Esophagus squamous epithelium (tissue), 5 donors: ENCODE measurements at places on chromosomes 7 and 10.
A peak's percentile ranks its signal among the peaks of the same experiment; 100 is the strongest.

GRCh38 chr10:129646973-129647372, 179.9 kb downstream of the MGMT start:
- no peak for DNase-seq

DNA sequence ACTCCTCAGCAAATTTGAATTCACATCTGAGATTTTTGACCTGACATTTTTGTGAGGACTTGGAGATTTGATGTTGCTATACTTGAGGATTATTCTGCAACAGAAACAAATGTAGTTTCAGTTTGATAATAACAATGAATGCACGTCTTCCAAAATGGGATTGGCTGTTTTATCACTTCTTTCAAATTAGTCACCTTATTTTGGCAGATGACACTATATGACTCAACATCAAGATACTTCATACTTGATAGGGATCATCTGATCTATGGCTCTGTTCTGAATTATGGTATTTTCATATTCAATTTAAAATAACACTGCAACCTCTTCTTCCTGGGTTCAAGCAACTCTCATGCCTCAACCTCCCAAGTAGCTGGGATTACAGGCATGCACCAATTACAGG, 24.2 kb downstream of the ARL5B start:
- DNase-seq = no peak

GRCh38 chr10:45091968-45092367, 91.2 kb downstream of the ZNF22 start:
- DNase-seq = no peak

GRCh38 chr7:45138433-45139267, 18.9 kb upstream of the RAMP3 start:
- no peak for DNase-seq

DNA sequence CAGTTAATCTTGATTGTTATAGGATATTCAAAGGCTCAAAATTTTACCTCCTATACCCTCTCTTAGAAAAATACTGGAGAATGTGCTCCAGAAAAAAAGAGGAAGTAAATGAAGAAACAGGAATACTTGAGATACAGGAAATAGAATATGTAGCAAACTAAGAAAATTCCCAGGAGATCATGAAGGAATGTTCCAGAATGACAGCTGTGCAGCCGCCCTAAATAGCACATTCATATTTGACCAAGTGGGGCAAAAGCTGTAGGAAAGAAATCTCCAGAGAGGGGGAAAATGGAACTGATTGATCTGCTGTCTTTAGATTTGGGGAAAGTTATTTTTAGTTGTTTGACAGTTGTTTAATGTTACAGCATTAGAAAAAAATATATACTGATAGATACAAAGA, 46.2 kb upstream of the ZEB1 start:
- no peak for DNase-seq

DNA sequence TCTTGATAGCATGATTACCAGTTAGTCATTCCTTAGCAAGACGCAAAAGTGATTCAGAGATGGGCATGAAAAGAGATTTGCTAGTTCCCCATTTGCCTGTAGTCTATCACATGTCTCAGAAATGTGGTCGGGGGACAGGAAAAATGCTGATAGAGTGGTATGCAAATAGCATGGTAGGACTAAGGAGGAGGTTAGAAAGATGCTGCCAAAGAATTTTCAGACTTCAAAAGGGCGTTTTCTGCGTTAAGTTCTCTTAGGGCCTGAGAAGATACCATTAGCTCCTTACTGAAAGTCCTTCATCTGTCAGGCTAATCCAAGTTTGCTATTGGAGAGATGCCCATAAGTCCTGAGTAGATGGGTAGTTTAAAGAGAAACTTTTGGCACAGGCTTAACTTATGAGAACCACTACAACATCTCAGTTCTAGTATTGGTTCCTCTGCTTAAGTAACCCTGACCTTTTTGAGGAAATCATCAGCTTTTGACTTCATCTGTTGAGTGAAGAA, 2.7 kb downstream of the CALD1 start:
- DNase-seq = no peak

DNA sequence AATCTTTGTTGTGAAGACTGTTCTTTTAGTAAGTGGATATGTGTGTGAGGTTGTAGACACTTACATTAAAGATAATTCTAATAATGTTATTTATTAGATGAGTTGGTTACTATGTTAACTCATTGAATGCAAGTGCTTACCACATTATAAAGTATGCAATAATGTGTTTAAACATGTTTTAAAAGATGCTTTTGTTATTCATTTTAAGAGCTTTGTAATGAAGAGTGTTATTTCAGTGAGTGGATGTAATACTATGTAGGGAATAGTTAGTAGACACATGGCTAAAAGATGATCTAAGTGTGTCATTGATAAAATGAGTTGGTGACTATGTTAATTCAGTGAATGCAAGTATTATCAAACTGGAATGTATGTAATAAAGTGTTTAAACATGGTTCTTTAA, 70.0 kb upstream of the VOPP1 start:
- no peak for DNase-seq

DNA sequence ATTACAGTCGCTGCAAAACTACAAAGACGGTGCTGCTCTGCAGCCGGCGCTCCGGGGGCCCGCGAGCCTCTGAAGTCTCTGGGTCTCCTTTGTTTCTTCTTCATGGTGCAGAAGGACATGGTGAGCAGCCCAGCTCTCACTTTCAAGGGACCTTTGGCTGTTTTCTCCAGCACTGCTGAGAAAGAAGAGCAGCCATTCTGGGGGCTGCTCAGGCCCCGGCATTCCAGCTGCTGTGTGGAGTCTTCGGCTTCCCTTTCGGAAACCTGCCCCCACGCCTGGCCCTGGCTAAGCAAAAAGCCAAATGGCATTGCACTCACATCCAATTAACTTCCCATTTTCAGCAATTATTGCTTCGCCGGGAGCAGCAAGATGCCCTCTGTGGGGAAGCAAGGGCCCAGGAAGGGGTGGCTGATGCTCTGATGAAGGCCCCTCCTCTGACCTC, 555.7 kb downstream of the PTPRN2 start:
- no peak for DNase-seq

DNA sequence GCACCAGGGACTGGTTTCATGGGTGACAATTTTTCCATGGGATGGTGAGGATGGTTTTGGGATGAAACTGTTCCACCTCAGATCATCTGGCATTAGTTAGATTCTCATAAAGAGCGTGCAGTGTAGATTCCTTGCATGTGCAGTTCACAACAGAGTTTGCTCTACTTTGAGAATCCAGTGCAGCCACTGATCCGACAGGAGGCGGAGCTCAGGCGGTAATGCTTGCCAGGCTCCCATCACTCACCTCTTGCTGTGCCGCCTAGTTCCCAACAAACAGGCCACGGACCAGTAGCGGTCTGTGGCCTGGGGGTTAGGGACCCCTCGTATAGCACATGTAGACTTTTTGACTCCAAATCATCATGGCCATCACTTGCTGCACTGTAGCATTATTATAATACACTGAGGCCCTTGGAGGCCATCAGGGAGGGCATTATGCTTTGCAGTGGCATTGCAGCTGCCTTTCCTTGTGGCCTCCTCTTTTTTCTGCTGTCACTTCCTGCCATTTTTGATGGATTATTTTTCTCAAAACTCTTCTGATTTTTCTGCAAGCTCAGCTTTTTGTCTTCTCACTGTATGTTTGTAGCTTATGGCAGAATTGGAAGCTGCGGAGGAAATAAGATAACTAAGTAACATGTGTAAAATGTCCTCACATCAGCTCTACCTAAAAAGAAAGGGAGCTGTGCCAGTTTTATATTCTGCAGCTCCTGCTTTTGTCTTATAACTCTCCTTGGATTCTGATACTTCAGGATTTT, 18.5 kb downstream of the CSGALNACT2 start:
- no peak for DNase-seq

DNA sequence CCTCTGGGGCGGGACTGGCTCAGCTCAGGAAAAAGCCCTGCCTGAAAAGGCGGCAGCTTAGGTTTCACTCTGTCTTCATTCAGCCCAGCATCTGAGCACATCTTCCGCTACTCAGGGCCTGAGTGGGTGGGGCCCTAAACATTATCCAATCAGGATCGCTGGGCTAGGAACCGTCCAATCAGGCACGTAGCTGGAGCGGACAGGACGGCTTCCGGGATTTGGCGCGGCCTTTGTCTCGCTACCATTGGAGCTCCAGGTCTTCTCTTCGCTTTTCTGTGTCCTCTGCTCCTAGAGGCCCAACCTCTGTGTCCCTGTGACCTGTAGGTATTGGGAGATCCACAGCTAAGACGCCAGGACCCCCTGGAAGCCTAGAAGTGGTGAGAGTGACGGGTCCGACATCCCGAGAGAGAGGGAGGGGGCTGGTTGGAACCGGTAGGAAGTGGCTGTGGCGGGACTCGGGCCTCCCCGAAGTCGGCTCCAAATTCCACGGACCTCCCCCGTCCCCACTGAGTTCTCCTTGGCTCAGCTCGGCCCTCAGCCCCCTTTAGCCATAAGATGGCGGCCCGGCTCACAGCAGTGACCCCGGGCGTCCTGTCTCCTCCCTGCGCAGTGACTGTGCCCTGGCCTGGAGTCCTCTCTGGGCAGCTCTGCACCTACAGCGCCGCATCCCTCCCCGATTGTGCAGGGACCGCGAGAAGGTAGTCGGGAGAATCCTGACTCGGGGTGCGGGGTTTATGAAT, 99.1 kb downstream of the ZNF680 start:
- DNase-seq = no peak

DNA sequence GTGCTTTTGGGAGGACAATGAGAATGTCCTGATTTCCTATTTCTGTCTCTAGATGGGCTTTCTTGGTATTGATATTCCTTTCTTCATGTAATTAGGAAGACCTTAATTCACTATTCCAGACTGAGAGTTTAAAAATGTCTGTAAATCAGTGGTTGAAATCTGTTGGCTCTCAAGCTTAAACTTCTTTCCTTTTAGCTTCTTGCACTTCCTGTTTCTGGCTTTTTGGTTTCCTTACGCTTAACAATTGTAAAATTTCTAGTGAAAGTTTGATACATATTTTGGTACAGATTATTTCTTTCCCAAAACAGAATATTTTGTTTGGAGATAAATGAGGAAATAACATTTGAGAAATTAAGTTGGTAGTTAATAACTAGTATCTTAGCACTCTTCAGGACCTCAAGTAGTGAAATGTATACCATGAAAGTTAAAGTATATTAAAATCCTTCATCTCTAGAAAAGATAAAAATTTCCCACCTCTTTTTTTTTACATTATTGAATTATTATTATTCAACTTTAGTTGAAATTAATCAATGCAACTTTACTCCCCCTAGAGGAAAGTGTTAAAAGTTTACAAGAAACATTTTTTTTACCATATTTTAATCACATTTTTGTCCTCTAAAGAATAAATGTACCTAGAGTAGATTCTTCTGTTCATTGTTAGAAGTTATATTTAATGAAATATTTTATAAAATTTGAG, 137.2 kb downstream of the PHTF2 start:
- no peak for DNase-seq

- DNase-seq = no peak
These were observed 7.1 kb downstream of the MMRN2 start for GRCh38 chr10:86950349-86950748.

DNA sequence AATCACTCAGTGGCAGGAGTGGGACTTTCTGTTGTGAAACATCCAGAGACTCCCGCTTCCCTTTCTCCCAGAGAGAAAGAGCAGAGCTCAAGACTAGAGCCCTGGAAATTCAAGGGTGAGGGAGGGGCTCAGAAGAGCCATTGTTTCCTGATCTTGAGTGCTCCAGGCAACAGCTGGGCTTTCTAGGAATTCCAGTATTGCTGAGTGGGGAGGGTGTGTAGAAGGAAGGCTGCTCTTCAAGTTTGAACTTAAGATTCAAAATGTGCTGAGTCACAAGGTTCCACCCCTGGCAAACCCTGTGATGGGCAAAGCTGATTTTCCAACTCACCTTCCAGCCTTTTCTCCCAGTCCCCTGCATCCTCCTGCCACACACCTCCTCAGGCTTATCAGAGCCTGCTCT, 42.3 kb upstream of the MSRB2 start:
- no peak for DNase-seq

DNA sequence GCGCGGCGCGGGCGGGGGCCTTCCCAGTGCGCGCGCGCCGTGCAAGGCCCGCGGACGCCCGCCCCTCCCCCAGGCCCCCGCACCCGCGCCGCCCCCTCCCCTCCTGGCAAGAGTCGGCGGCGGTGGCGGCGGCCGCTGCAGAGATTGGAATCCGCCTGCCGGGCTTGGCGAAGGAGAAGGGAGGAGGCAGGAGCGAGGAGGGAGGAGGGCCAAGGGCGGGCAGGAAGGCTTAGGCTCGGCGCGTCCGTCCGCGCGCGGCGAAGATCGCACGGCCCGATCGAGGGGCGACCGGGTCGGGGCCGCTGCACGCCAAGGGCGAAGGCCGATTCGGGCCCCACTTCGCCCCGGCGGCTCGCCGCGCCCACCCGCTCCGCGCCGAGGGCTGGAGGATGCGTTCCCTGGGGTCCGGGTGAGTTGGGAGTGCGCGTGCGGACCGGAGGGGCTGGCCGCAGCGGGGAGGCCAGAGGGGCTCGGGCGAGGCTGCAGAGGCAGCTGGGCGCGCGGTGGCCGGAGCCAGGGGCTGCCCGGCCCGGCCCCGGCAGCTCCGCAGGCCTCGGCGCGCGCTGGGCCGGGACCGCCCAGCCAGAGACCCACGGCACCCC, at the start of gene BMPR1A:
TSS of gene BMPR1A (plus strand) at position 109 of the 602 bp plus-strand sequence. CDS start 119,400 bp downstream, outside the sequence.
- peak; percentile 25 for DNase-seq

GRCh38 chr10:21740989-21741388, 207.0 kb downstream of the MLLT10 start:
- no peak for DNase-seq

GRCh38 chr10:29957907-29958331, 101.5 kb downstream of the JCAD start:
- no peak for DNase-seq

GRCh38 chr10:32070645-32071044, 14.4 kb upstream of the KIF5B start:
- DNase-seq = no peak

GRCh38 chr7:146539836-146540235, 423.2 kb downstream of the CNTNAP2 start:
- no peak for DNase-seq

DNA sequence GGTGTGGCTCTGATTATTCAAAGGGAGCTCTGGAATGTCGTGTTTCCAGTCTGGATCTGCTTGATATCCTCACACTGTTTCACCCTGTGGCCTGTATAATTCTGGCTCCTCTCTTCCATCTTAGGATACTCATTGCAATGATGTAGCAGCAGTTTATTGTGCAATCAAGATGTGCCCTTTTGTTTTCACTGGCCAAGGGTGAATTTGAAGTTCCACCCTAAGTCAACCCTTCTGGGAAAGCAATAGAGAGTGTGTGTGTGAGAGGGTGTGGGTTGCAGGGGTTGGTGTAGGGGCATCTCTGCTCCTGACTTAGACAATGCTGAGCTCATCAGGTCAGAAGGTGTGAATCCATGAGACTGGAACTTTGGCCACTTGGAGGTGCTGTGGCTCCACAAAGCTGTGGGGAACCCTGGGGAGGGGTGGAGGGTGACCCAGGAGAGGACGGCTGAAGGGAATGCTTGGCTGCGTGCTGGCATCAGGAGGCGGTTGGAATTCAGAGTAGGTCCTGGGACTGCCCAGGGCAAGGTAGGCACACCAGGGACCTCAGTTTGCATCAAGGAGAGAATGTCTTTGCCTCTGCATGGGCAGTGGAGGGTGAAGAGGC, 118.0 kb upstream of the PRSS58 start:
- no peak for DNase-seq
